Suprapubic skin (tissue), 4 donors: ENCODE measurements at places on chromosomes 12 and 14. TPM values are rescaled to one million over a fixed set of nuclear protein-coding genes. Genes with fewer than 3 reads are reported as not detected.

DNA sequence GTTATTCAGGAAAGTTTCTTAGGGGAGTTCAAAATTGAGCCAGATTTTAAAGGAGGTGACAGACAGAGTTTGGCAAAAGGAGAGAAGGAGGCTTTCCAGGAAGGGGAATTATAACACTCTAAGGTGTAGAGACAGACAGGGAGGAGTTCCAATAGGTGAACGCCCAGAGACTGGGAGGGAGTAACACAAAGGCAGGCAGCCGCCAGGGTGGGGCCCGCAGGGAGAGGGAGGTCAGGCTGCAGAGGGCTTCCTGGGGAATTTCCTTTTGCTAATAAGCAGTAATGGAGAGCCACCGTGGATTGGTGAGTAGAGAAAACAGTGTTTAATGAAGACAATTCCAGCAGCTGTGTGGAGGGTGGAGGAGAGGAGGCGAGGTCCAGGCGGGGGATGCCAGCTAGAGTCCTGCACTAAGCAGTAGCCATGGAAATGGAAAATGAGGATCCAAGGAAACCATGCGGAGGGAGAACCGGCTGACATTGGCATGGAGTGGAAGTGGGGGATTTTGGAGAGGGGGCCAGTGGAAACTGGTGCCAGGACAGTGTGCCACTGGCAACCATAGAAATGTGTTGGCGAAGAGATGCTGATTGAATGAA is 22.2 kb downstream of the GRIN2B start:
- DNase-seq, result no peak

- no peak for DNase-seq
Measured at GRCh38 chr14:106790189-106791036, 1264.0 kb downstream of the TMEM121 start.

The RTN1 gene
- total RNA-seq, result 3.9 TPM

DNA sequence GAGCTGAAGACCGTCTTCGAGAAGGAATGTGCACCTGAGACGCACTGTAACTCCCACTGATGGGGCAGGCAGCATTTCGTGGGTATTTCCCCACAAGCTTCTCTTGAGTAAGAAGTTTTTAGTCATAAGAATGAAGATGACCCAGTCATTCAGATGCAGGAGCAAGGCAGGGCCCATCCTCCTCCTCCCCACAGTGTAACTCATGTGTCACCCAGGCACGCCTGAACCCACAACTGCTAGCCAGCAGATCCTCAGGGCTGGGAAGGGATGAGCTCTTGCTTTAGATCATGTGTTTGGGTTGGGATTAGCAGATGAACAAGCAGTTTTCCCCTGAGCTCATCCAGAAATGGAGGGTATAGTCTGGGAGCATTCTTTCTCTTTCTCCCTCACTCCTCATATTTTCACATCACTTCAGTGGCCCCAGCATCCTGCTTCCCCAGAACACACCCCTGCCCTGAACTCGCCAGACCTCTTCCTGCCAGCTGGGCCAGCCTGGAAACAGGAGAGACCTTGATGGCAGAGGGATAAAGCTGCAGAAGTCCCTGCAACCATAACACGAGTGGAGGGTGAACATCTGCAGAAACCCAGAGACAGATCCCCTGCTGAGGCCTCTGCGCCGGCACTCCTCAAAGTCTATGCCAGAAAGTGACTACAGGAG is 73.3 kb downstream of the B4GALNT3 start:
- no peak for DNase-seq

The SLC16A7 gene
- total RNA-seq, result 54.6 TPM

GRCh38 chr14:99602054-99602787 is 1.8 kb downstream of the CCDC85C start:
- DNase-seq, result no peak

The AKAP6 gene
- 2.0 TPM for total RNA-seq
